ENCODE measurements at places on chromosomes 3 and 15.

DNA sequence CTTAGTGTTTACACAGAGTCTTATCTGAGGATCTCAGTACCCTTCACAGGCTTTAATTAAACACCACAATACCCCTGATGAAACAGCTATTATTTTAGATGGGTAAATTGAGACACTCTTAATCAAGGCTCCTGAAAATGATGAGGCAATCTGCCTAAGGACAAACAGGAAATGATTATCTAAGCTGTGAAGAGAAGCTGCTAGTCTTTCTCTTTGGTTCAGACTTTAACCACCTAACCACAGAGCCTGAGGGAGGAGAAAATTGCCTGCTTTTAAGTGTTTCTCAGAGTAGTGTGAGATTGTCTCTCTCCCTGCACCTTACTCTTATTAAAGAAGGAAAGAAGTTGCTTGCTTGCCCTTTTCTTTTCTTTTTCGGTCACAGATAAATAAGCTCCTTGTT lies 364.3 kb upstream of the ADAMTS9 start:
- no peak for DNase-seq

GRCh38 chr15:42282926-42283325 lies 9.7 kb upstream of the TMEM87A start:
- no peak for DNase-seq

- no peak for DNase-seq
Measured at GRCh38 chr15:91561371-91562100, 292.0 kb upstream of the SLCO3A1 start.

DNA sequence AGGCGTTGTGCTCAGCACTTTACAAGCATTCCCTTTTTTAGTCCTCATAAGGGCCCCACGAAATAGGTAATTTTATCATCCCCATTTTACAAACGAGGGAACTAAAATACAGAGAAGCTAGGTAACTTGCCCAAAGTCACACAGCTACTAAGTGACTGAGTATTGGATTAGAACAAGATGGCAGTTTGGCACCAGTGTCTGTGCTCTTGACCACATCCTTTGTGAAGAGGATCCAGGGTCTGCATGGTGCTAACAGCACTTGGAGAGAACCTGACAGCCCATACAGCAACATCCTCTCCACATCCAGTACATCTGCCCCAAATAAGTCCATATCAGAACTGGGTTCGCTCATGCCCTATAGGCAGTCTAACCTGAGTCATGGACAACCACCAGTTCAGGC lies 21.8 kb upstream of the DAPK2 start:
- no peak for DNase-seq

GRCh38 chr3:127461286-127461910 lies 129.1 kb downstream of the TPRA1 start:
- no peak for DNase-seq

- no peak for DNase-seq
Measured at GRCh38 chr3:165464736-165465135, 268.6 kb upstream of the SLITRK3 start.

GRCh38 chr15:63752075-63752684 lies 81.6 kb downstream of the HERC1 start:
- DNase-seq = no peak

DNA sequence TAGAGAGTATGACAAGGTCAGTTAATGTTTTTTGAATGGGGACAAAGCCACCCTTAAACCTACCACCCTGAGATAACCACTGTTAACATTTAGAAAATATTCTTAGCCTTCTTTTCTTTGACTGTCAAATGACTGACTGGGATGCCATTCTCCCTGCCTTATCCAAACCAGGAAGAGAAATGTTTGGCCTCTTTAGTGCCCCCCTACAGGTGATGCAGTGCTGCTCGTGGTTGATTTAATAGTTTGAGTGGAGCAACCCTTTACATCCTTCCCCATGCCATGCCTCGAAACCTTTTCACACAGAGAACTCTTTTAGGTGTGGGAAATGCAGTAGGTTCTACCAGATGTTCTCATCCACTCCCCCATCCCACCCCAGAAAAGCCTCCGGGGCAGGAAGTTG lies 38.7 kb upstream of the UMPS start:
- no peak for DNase-seq

GRCh38 chr3:129460155-129460554 lies 20.1 kb downstream of the IFT122 start:
- no peak for DNase-seq

DNA sequence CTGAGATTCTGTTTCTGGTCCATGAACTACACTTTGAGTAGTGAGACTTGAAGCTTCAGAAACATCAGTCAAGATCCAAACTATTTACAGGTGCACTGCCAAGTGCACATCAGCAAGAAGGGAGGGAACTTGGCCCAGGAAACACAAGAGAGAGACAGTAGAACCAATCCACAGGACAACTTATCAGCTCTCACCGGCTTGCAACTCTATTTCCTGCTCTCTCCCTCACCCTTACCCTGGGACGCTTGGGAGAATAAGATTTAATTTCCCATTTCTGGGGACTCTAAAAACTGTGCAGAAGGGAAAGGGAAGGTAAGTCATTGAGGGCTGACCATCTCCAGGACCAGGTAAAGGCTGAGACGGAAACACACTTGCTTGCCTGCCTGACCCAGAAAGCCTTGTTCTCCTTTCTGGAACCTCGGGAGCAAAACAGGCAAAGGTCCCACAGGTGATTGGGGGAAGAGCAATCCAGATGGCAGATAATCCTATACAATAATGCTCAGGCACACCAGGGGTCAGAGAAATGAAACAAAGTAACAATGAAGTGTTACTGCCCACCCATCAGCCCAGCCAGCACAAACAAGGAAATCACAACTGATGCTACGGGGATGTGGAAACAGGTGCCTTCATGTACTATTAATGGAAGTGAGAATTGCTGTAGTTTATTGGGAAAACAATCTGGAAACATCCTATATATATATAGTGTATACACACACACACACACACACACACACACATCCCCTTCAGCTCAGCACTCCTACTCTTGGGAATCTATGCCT lies 154.4 kb downstream of the XXYLT1 start:
- DNase-seq = no peak

DNA sequence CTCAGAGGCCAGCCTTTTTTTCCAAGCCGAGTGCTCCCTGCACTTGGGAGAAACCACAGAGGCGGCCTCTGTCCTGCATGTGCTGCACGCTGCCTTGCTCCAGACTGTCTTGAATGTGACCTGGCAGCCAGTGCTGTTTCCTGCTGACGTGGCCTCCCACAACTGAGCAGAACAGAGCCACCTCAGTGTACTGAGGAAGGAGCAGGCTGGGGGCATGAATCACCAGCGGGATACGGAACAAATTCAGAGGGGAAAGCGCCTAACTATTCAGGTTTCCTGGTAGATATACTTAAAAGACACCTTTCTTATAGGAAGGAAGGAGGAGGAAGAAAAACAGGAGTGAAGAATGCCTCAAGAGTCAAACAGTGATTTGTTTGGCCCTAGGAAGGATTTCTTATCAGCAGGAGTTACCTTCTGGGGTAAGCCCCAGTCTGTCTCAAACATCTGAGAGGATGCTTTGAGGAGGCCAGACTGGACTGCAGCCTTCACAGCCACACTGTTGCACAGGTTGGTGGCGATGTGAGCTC lies 114.0 kb downstream of the FNDC3B start:
- DNase-seq = no peak

- DNase-seq = peak; percentile 39
Measured at GRCh38 chr15:31435261-31435911, 108.8 kb downstream of the KLF13 start.

DNA sequence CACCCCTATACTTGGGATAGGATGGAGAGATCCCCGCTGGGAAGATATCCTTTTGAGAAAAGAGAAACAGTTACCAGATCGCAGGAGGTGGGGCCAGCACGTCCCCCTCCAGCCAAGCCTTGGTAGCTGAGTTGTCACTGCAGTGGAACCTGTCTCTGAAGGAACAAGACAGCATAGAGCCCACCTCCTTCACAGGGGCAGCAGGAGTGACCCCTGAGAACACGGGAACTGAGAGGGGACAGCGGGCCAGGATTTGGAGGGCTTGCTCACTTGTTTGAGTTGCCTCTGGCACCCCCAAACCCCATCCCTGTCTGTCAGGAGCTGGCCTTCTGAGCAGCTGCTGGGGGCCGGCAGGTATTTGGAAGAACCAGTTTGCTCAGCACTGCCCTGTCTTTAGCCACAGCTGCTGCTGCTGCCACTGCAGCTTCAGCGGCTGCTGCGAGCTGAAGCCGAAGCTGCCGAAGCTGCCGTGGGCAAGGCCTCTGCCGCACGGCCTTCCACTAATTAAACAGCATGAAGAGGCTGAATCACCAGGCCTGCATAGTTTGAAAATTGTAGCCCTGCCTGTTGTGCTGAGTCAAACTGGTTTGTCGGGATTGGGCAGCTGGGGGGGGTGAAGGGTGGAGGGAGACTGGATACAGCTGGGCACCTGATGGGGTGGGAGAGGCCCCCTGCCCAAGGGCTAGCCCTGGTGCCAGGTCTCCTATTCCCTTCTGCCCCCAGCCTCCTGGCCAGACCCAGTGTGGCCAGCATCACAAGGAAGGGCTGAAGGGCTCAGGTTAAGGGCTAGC lies 4.0 kb downstream of the EPHB3 start:
- no peak for DNase-seq
